COR-L47 (cell line): ENCODE measurements at places on chromosomes 16 and 17.
A peak's percentile ranks its signal among the peaks of the same experiment; 100 is the strongest.

- no peak for DNase-seq
These were observed 93.7 kb downstream of the MRM1 start for GRCh38 chr17:36695082-36695481.

DNA sequence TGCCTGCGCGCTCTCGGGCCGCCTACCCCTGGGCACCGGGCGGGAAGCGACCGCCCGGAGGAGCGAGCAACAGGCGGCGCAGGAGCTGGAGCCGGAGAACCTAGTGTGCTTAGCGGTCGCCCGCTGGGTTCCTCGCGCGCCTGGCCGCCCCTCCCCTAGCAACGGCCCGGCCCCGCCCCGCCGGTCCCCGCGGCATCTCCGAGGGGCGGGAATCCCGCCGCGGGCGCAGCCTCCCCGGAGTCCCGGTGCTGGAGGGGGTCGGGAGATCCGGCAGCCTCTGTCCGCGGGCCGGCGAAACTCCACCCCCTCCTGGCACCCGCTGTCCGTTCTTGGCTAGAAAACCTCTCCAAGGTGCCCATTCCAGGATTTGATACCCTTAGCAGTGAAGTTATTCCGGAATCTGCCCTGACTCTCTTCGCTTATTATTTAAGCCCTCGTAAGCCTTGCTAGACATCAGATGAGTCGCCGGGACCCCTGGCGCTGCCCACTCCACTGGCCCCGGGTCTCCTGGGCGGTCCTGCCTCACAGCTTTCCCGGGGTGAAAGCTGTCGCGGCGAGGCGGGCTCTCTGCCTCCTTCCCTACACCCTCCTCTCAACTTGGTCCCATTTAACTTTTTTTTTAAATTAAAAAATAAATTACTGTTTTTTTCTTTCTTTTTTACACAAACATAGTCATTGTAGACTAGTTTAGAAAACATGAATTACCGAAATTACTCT is at the start of gene RPRML:
RPRML (minus strand) TSS at position 107 of the 717 bp plus-strand sequence. CDS start 246 bp downstream, outside the sequence.
- peak; percentile 52 for DNase-seq

- no peak for DNase-seq
These were observed 2.2 kb downstream of the ALDOC start for GRCh38 chr17:28574526-28574925.

GRCh38 chr17:881778-882177 is 97.8 kb downstream of the NXN start:
- peak; percentile 38 for DNase-seq

GRCh38 chr17:27356091-27356705 is 62.3 kb downstream of the WSB1 start:
- no peak for DNase-seq

DNA sequence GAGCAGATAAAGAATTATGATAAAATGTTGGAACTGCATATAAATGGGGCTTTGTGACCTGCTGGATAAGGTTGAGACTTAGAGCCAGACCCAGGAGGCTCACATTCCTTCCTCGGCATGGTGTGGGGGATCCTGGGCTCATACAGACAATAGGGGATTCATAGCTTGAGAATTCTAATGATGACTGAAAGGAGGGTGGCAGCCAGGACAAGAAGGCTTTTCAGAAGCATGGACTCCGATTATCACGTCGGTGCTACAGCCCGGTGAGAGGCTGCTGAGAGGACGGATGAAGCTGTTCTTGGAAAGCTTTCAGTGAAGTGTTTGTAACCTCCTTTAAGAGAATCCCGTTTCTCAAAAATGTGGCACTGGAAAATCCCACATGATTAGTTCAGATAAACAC is 167.2 kb downstream of the ANKFN1 start:
- no peak for DNase-seq

- DNase-seq: no peak
These were observed 218.0 kb downstream of the NTN1 start for GRCh38 chr17:9239246-9239792.

GRCh38 chr16:24685539-24686432 is 43.7 kb upstream of the TNRC6A start:
- DNase-seq: peak; percentile 40

DNA sequence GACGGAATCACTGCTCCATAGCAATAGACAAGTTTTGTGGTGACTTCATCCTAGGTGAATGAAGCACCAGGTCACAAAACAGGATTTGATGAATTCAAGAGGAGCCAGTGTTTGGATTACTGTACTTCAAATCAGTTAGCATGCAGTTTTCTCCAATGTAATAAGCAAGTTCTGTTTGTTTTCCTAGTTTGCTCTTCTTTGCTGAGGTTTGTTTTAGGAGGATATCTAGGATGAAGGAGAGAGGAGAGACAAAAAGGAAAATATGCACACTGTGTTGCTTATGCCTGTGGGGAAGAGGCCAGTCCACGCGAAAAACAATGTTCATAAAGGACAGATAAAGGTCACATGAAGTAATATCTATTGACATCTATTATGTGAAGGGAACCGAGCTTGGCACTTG is 9.0 kb downstream of the KRT37 start:
- DNase-seq: no peak

- no peak for DNase-seq
These were observed 34.9 kb downstream of the CMC2 start for GRCh38 chr16:80971819-80972218.

DNA sequence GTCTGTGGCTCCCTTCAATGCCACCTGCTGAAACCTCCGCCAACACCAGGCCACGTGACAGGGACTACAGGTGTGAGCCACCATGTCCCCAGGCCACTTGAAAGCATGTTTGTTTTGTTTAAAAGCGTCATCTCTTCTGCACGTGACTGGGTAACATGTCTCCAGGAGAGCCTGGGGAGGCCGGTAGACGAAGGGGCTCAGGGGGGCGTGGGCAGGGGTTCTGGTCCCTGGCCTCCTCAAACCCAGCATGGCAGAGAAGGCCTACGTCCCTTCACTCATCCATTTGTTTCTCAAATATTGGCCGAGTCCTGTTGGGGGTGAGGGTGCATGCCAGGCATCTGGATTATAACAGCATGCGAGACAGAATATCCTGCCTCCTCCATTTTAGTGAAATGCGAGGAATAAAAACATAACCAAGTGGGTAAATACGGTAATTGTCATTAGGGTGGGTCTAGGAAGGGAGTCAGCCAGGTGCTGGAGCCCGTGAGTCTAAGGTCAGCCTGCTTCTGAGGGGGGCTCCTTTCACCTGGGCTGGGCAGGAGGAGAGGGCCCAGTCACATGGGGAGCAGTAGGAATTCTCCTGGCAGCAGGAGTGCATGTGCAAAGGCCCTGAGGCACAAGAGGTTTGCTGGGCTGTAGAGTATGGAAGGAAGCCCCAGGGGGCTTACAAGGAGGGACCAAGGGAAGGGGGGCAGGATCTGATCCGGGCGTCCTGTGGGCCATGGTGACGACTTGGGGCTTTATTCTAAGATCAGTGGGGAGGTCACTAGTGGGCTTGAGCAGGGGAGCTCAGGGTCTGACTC is 26.8 kb upstream of the CIBAR2 start:
- DNase-seq: no peak

DNA sequence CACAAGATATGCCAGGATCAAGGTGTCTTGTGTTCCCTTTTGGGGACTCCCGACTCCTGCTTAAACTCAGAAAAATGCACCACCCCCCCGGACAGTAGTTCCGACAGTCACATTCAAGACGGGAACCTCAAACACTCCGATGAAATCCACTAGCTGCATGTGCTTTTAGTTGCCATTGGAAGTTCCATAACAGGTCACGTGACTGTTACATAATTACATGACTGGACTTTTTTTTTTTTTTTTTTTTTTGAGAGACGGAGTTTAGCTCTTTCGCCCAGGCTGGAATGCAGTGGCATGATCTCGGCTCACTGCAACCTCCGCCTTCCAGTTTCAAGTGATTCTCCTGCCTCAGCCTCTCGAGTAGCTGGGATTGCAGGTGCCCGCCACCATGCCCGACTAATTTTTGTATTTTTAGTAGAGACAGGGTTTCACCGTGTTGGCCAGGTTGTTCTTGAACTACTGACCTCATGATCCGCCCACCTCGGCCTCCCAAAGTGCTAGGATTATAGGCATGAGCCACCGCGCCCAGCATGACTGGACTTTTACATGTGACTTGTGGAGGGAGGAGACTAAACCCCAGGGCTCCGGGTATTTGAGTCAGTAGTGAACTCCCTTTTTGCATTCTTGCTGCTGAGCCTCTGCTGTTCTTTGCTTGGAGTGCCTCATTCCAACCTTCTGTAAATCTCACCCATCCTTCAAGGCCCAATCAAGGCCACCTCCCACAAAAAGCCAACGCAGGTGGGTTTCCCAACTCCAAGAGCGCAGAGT is 1.6 kb downstream of the SIRT7 start:
- DNase-seq: no peak

- no peak for DNase-seq
These were observed 317.9 kb downstream of the MAP2K6 start for GRCh38 chr17:69732272-69732918.

- DNase-seq: no peak
These were observed 65.7 kb downstream of the FBXL20 start for GRCh38 chr17:39335704-39336223.

GRCh38 chr17:57572600-57572999 is 172.5 kb downstream of the CCDC182 start:
- no peak for DNase-seq

GRCh38 chr17:79186406-79186805 is 111.8 kb downstream of the ENGASE start:
- no peak for DNase-seq

GRCh38 chr17:27282054-27282551 is 11.8 kb upstream of the WSB1 start:
- no peak for DNase-seq

DNA sequence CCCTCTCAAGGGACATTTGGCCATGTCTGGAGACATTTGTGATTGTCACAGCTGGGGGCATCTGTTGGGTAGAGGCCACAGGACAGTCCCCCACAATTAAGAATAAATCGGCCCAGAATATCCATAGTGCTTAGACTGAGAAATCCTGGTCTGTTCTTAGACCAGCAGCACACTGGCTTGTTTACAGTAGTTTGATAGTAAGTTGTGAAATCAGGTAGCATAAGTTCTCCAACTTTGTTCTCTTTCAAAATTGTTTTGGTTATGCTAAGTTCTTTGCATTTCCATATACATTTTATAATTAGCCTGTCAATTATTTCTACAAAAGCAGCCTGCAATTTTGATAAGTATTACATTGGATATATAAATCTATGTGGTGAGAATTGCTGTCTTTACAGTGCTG is 6.8 kb downstream of the MGRN1 start:
- no peak for DNase-seq

DNA sequence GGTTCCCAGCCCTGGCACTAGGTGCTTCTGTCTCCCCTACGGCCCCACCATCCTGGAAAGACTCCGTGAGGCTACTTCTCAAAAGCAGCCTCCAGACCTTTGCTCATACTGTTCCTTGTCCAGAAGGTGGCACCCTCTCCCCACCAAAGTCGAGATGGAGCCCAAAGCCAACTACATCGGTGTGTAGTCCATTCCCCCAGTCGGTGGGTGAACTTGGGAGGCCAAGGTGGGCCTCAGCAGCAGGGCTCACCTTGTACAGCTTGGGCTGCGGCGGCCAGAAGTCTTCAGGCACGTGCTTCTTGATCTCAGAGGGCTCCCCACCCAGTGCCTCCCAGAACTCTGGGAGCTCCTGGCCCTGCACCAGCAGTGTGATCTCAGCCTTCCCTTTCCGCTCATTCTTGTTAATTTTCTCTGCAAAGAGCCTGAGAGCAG is 10.2 kb downstream of the FLII start:
- peak; percentile 42 for DNase-seq

DNA sequence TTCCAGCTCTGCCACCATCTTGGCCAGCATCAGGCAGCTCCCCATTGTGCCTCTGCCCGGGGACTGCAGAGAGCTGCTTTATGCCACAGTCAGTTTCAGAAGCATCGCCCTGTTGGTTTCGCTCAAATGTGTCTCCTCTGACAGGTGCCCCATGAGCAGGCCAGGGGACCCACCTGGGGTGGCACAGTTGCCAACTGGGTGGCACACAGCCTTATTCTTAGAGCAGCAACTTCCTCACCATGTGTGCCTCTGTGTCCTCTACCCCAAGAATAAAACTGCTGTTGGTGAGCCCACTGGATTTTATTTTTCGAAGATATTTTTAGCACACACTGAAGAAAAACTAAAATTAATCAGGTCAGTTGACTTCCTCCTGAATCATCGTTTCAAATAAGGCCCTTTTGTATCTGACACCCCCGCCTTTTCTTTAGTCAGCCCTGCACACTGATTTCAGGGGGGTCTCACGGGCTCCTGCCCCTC is 44.9 kb upstream of the CACNG5 start:
- DNase-seq: no peak

- DNase-seq: no peak
These were observed 2.3 kb upstream of the HSD3B7 start for GRCh38 chr16:30982548-30983288.

DNA sequence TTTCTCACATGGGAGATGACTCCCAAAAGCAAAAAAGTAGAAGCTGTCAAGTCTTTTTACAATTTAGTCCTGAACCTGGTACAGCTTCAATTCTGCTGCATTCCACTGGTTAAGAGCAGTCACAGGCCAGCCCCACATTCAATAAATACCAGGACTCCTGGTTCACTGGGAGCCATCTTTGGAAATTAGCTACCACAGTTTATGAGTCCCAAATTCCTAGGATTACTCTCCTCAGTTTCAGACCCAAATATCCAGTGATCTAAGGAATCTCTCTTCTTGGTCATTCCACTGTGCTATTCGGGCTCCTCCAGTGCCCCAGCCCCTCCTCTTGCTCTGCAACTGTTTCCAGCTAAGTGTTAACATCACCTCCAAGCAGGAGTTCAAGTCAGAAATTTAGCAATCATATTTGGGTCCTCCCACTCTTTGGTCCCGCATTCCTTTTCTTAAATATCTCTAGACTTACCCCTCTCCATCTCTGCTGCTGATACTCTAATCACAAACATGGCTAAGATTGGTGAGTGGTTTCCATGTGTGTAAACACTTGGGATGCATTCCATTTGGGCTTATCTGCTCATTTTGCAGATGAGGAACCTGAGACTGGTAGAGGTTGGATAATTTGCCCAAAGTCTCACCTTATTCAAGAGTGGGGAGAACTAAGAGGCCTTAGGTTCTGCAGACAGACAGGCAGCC is 9.6 kb upstream of the WIPF2 start:
- DNase-seq: no peak

- no peak for DNase-seq
These were observed 219.7 kb downstream of the GSG1L start for GRCh38 chr16:27843800-27844199.
